ENCODE measurements at places on chromosomes 12 and 14.
A peak's percentile ranks its signal among the peaks of the same experiment; 100 is the strongest.

- H3K36me3 ChIP-seq: no peaks in the 10 kb centered on the region
- no peak for DNase-seq
- no peaks in the 10 kb centered on the region for H3K4me1 ChIP-seq
- H3K27me3 ChIP-seq: peaks cover 7% of the 10 kb centered on the region
- H3K4me3 ChIP-seq: no peak overlapping the region
- no peak overlapping the region for H3K27ac ChIP-seq
Measured at GRCh38 chr12:5203720-5204119, 160.0 kb downstream of the KCNA5 start.

GRCh38 chr12:85462888-85463287 lies 182.9 kb downstream of the ALX1 start:
- H3K36me3 ChIP-seq: no peaks in the 10 kb centered on the region
- no peaks in the 10 kb centered on the region for H3K27me3 ChIP-seq
- H3K4me1 ChIP-seq: no peaks in the 10 kb centered on the region

- no peak overlapping the region for H3K27ac ChIP-seq
- no peak overlapping the region for H3K4me3 ChIP-seq
- no peak for DNase-seq
- H3K27me3 ChIP-seq: peaks cover 3% of the 10 kb centered on the region
Measured at GRCh38 chr12:88876857-88877256, 296.6 kb upstream of the KITLG start.

DNA sequence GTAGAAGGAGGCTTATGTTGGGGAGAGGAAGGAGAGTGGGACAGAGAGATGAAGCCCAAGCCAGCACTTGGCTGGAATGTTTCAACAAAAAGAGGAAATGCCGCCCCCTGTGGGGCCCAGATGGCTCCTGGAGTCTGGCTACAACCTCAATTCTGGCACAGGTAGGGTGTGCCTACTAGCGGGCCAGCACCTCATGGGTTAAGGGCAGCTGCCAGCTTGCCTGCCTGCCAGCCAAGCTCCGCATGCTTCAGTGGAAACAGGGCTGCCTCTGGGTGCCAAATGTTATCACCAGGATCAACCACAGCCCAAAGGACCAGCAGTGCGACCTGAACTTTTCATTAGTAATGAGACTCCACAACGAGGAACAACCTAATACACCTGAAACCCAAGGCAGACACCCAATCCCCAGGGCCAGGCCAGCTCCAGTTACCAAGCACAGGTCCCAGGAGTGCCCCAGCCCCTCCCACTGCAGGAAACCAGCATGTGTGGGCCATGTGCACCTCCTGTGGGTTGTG lies 11.3 kb downstream of the RAB15 start:
- H3K27ac ChIP-seq: no peak overlapping the region
- DNase-seq: no peak
- no peaks in the 10 kb centered on the region for H3K36me3 ChIP-seq
- H3K4me3 ChIP-seq: no peak overlapping the region

- no peaks in the 10 kb centered on the region for H3K36me3 ChIP-seq
- DNase-seq: no peak
- no peaks in the 10 kb centered on the region for H3K27me3 ChIP-seq
- no peak overlapping the region for H3K4me3 ChIP-seq
- no peak overlapping the region for H3K27ac ChIP-seq
- H3K4me1 ChIP-seq: peaks cover 6% of the 10 kb centered on the region
Measured at GRCh38 chr14:23514644-23514957, 37.0 kb downstream of the ZFHX2 start.

DNA sequence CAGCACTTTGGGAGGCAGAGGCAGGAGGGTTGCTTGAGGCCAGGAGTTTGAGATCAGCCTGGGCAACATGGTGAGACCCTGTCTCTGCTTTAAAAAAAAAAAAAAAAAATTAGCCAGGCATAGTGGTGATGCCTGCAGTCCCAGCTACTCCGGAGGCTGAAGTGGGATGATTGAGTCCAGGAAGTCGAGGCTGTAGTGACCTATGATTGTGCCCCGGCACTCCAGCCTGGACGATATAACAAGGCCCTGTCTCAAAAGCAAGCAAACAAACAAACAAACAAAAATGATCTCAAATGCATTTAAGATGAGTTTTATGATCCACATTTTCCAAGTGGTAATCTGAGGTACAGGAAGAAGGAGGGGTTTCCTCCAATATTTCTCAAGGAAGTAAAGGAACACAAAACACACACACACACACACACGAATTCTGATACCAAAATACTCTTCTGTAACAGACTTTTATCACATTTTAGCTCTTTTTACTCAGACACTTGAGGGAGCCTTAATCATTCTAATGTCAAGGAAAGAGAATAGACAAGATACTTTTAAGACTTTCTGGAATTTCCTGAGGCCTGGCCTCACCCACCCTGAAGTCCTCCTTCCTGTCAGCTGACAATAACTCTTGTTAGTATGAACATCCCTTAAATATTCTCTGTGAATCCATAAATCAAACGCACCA lies 44.4 kb upstream of the CERS5 start:
- H3K36me3 ChIP-seq: peaks cover 10% of the 10 kb centered on the region
- H3K27ac ChIP-seq: peak overlapping the region; percentile 91
- peaks cover 38% of the 10 kb centered on the region for H3K4me1 ChIP-seq
- DNase-seq: no peak
- no peaks in the 10 kb centered on the region for H3K27me3 ChIP-seq

GRCh38 chr12:105967038-105967776 lies 171.5 kb downstream of the NUAK1 start:
- no peak overlapping the region for H3K4me3 ChIP-seq
- no peaks in the 10 kb centered on the region for H3K36me3 ChIP-seq
- no peak overlapping the region for H3K27ac ChIP-seq
- DNase-seq: no peak
- H3K4me1 ChIP-seq: no peaks in the 10 kb centered on the region

DNA sequence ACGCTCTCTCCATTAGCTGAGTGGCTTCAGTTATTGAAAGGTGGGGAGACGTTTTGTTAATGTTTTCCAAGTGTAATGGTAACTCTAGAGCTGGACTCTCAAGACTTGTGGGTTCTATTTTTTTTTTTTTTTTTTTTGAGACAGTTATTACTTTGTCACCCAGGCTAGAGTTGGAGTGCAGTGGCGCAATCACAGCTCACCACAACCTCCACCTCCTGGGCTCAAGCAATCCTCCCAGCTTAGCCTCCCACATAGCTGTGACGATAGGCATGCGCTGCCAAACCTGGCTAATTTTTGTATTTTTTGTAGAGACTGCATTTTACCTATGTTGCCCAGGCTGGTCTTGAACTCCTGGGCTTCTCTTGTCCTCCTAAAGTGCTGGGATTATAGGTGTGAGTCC lies 26.2 kb downstream of the ATF1 start:
- no peak overlapping the region for H3K4me3 ChIP-seq
- no peak overlapping the region for H3K27ac ChIP-seq
- H3K36me3 ChIP-seq: peaks cover 35% of the 10 kb centered on the region
- peaks cover 8% of the 10 kb centered on the region for H3K4me1 ChIP-seq
- no peaks in the 10 kb centered on the region for H3K27me3 ChIP-seq

- H3K4me1 ChIP-seq: peaks cover 57% of the 10 kb centered on the region
- H3K4me3 ChIP-seq: no peak overlapping the region
- no peak for DNase-seq
- H3K27me3 ChIP-seq: no peaks in the 10 kb centered on the region
- no peaks in the 10 kb centered on the region for H3K36me3 ChIP-seq
Measured at GRCh38 chr14:75231320-75231719, 47.3 kb upstream of the FOS start.

DNA sequence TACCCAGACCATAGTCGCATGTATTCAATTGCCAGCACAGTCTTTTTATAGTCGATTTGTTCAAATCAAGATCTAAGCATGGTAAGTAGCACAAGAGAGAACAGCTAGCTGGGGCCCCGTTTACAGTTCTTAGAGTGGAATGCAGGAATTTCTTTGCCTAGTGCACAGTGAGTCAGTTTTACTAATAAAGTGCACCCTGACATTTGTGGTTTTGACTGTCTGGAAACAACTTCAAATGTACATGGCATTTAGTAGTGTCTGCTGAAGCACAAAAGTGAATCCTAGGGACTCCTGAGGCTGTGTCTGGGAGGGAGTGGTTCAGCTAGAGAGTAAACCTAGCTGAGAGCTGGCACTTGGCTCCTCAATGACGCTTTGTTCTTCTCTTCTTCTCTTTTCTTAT lies 64.9 kb downstream of the TMX1 start:
- H3K36me3 ChIP-seq: no peaks in the 10 kb centered on the region
- H3K27me3 ChIP-seq: no peaks in the 10 kb centered on the region
- H3K4me1 ChIP-seq: peaks cover 26% of the 10 kb centered on the region
- peak; percentile 15 for DNase-seq
- H3K4me3 ChIP-seq: no peak overlapping the region

GRCh38 chr12:93624595-93625294 lies 52.3 kb downstream of the SOCS2 start:
- no peak for DNase-seq
- H3K27me3 ChIP-seq: no peaks in the 10 kb centered on the region
- H3K27ac ChIP-seq: no peak overlapping the region
- no peaks in the 10 kb centered on the region for H3K36me3 ChIP-seq
- peaks cover 5% of the 10 kb centered on the region for H3K4me1 ChIP-seq

- no peak for DNase-seq
- H3K36me3 ChIP-seq: no peaks in the 10 kb centered on the region
- no peak overlapping the region for H3K4me3 ChIP-seq
- H3K4me1 ChIP-seq: no peaks in the 10 kb centered on the region
- no peaks in the 10 kb centered on the region for H3K27me3 ChIP-seq
Measured at GRCh38 chr12:77591959-77592743, 238.5 kb upstream of the NAV3 start.

DNA sequence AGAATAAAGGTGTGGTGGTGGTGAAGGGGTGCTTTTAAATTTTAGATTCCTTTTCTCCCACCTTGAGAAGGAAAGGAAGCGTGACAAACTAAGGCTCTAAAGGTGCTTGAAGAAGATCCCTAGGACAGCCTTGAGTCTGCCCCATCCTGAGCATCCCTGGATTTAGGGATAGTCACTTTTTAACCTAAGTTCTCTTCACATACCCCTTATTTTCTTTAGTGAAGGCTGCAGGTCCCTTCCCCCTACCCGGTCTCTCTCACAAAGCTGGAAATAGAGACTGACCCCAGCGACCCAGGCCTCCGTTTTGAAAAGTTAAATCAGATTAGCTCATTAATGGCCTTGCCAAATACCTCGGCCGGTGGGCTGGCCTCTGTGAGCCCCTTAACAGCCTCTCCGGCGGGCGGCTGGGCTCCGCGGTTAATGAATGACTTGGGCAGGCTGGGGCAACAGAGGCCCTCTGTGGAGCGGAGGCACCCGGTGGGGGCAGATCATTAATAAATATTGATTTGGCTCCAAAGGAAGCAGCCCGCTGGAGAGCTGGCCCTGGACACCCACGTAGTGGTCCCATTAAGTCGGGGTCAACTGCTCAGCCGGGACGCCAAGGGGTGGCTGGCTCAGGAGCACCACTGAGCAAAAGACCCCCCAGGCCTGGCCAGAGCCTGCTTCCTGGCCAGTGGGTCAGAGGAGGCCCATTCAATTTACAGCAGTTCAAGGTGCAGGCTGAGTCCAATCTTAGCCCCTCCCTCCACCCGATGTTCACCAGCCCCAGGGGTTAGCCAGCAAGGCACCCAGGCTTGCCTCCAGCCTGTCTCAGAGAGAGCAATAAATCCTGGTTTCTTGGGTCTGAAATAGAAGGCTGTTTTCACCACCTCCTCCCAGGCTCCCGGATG lies 31.8 kb downstream of the PAH start:
- H3K36me3 ChIP-seq: no peaks in the 10 kb centered on the region
- no peak overlapping the region for H3K27ac ChIP-seq
- H3K27me3 ChIP-seq: peaks cover 13% of the 10 kb centered on the region
- H3K4me1 ChIP-seq: no peaks in the 10 kb centered on the region

DNA sequence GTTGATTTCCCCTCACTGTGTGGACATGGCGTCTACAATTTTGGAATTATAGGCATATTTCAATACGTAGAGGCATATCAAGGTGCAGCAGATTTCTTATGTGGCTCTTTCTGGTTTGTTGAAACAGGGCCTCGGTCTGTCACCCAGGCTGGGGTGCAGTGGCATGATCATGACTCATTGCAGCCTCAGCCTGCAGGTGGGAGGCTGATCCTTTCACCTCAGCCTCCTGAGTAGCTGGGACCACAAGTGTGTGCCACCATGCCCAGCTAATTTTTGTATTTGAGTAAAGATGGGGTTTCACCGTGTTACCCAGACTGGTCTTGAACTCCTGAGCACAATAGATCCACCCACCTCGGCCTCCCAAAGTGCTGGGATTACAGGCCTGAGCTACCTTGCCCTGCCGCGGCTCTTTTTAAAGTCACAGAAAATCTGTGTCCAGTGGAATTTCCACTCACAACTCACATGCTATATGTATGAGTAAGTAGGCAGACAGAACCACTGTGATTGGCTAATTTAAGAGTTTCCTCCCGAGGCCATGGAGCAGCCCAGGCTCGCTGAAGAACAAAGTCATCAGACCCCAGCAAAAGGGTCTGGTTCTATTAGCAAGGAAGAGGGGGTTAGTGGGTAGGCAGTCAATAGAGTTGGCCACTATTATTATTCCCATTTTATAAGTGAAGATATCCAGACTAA lies 9.1 kb downstream of the GNG2 start:
- peak overlapping the region; percentile 33 for H3K4me3 ChIP-seq
- H3K36me3 ChIP-seq: peaks cover 10% of the 10 kb centered on the region
- no peaks in the 10 kb centered on the region for H3K27me3 ChIP-seq
- H3K4me1 ChIP-seq: peaks cover 38% of the 10 kb centered on the region

- no peak overlapping the region for H3K27ac ChIP-seq
- no peak overlapping the region for H3K4me3 ChIP-seq
- no peaks in the 10 kb centered on the region for H3K4me1 ChIP-seq
- no peaks in the 10 kb centered on the region for H3K36me3 ChIP-seq
- H3K27me3 ChIP-seq: no peaks in the 10 kb centered on the region
Measured at GRCh38 chr12:83052890-83053541, 366.3 kb downstream of the TMTC2 start.

DNA sequence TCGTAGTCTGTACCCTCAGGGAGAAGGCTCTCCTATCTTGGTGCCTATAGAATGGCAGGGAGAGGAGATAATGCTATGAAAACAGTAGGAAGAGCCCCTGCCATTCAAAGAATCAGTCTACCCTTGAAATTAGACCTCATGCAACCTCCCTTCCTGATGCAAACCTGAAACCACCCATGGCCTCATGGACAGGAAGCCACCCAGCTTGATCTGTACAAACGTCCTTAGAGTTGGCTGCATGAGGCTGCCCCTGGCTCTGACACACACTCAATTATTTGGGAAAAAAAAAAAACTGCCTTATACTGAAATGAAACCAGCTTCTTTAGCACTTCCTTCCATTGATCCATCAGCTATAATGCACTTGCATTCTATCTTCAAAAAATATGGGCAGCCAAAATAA lies 116.6 kb upstream of the BCL2L14 start:
- no peaks in the 10 kb centered on the region for H3K36me3 ChIP-seq
- H3K4me3 ChIP-seq: no peak overlapping the region
- H3K27me3 ChIP-seq: peaks cover 18% of the 10 kb centered on the region
- H3K27ac ChIP-seq: no peak overlapping the region
- DNase-seq: no peak
- peaks cover 25% of the 10 kb centered on the region for H3K4me1 ChIP-seq

GRCh38 chr12:108305520-108305919 lies 33.6 kb downstream of the CMKLR1 start:
- H3K27me3 ChIP-seq: peaks cover 11% of the 10 kb centered on the region
- no peak overlapping the region for H3K27ac ChIP-seq
- H3K36me3 ChIP-seq: no peaks in the 10 kb centered on the region
- H3K4me1 ChIP-seq: peaks cover 22% of the 10 kb centered on the region

All from activated naive CD8-positive, alpha-beta T cell treated with anti-CD3 and anti-CD28 coated beads, Interleukin-2, amount 50 U/mL, for 24 hours (primary cell).